DMS79 treated with DMSO at 0.1 percent for 48 hours (cell line): ENCODE measurements at places on chromosomes 2 and 18.

DNA sequence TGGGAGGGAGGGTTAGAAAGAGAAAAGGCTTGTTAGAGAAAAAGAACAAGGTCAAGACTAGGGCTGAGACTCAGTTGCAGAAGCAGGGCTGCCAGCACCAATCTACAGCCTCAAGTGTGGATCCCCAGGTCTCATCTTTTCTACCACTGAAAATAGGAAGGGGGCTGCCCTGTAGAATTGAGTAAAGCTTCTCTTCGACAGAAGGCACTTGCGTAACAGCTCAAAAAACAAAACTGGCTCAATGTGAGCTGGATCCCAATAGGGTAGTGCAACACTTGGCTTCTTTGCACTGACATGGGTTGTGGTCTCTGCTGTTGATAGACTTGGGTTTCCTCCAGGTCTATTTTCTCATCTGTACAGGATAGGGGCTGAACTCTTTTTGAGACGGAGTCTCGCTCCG is 1.8 kb upstream of the MPV17 start:
- DNase-seq, result no peak

DNA sequence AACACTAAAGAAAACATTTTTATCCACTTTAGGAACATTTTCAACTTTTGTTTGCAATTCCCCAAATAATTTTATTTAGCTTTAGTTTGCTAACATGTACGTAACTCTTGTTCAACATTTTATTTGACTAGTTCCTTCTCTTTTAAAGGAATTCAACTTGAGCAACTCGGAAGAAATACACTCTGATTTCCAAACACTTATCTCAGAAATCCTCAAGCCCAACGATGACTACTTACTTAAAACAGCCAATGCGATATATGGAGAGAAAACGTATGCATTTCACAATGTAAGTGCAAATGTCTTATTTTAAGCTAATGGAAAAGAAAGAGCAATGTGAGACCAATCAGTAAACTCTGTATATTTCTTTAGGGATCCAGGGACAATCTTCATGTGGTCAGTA is 10.1 kb downstream of the SERPINB10 start:
- no peak for DNase-seq

DNA sequence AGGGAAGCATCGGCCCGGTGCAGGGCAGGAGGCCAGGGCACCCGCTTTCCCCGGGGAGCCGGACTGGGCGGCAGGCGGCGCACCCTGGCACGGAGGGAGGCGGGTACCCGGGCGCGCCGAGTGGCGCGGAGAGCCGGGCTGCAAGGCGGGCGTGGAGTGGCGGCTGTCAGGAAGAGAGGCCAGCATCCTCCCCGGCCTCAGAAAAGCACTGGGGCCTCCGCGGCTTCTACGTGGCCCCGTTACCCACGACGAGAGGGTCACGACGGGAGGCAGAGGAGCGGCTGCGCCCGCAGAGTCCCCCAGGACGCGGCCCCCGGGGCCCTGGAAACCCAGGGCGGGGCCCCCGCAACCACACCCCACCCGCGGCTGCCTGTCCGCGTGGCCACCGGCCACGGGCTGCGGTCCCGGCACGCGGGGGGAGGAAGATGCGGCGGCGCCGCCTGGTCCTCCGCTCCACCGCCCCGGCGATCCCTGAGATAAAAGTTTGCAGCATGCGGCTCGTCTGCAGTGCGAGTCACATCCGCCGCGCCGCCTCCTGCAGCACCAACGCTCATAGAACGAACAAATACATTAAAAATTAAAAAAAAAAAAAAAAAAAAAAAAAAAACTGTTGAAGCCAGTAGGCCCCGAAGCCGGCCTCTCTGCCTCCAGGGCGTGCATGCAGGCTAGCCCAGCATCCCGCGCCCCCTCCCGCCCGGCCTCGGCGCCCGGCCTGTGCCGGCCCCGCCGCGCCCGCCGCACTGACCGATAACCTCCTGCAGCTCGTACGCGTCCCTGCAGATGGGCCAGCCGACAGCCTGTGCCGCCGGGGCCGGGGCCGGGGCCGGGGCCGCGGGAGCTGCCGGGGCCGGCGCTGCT is 683 bp downstream of the STK39 start:
- peak; percentile 14 for DNase-seq

GRCh38 chr2:45274250-45274926 is 265.1 kb upstream of the SIX2 start:
- DNase-seq, result peak; percentile 39

DNA sequence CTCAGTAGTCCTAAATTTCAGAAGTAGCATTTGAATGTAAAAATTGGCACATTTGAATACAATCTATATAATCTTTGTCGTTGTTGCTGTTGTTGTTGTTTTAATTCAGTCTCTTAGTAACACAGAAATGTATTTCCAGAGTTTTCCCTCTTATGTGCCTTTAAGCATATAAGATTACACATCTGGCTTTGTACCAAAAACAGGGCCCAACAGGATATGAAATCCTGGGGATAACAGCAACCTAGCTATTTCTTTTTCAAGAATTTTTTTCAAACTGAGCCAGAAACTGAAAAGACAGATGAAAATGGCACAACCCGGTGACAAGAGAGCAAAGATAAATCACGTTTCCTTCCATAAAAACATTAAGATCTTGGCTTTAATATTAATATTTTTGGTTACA is 906.7 kb downstream of the NRXN1 start:
- DNase-seq, result peak; percentile 78
